ENCODE measurements at places on chromosomes 16 and 17.

DNA sequence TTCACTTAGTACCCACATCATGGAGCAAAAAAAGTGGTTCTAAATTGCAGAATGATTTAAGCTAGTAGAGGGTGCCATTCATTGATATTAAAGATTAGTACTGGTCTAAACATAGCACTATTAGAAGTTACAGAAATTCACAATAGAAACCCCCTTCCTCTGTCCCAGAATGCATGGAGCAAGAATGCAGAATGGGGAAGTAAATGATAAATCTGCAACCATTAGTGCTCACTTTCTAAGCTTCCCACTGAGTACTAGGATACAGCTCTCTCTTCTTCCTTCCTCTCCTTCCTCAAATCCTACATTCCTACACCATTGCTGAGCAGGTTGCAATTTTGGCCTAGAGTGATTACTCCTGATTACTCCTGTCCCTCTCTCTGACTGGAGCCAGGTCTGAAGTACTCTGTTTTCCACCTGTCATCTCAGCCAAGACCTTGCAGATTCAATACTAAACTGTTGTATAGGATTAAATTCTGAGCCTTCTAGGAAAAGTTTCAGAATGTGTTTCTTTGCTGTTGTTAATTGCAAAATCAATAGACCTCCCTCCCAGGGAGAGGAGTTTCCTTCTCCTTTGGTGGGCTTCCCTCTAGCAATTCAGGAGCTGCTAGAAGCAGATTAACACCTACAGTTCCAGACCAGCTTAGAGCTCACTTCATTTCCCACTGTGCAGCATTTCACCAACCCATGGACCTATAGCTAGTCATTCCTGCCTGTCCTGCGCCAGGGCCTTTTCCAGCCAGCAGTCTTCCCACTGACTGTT, 165.5 kb upstream of the TBX2 start:
- no peak for DNase-seq

GRCh38 chr17:17041018-17041521, 1.2 kb upstream of the MPRIP start:
- no peak for DNase-seq

GRCh38 chr16:46763147-46763546, 15.0 kb upstream of the MYLK3 start:
- no peak for DNase-seq

DNA sequence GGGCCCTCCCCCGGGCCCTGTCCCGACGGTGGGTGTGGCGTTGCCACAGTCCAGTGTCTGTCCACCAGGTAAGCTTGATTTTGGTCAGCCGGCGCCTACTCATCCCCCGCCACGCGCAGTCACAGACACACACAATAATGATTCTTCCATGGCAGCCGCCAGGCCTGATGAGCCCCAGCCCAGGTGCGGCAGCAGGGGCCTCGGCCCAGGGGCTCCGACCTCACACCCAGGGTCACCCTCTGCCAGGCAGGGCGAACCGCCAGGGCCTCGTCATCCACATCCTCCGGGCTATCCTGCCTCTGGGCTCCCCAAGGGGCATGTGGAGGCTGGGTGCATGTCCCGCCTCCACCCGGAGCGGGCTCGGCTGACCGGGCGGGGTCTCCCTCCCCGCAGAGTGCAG, 7.5 kb downstream of the TPSG1 start:
- no peak for DNase-seq

DNA sequence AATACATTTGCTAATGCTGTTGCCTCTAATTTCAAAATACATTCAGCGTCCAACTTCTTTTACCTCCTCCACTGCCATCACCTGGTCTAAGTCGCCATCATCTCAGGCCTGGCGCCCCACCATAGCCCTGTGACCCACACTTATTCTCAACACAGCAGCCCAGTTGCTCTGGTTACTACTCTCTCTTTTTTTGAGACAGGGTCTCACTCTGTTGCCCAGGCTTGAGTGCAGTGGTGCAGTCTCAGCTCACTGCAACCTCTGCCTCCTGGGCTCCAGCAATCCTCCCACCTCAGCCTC, 7.5 kb upstream of the NKD1 start:
- no peak for DNase-seq

DNA sequence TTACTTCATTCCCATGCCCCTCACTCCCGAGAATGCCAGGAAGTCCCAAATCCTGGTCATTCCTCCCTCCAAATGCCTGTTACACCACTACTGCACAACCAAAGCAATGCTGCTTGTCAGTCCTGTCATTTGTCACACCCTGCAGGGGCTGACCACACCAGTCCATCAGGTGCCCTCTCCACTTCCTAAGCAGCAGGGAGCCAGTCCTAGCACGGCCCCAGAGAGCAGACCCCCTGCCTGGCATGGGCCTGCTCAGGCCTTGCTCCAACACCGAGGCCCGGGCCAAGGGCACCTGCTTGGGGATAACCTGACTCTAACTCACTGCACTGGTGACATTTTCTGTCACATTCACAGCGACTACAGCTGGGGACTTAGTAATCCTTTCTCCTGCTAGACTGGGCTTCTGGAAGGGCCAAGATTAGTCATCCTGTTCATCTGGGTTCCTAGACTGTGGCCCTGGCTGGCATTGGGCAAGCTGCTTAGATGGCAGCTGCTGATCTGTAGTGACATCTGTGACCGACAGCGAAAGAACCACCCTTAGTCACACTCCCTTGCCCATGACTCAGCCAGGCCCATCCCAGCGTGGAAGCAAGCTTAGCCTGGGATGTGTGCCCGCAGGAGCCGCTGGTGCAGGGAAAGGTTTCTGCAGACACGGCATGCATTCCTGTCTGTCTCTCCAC, 5.4 kb downstream of the ALYREF start:
- no peak for DNase-seq

GRCh38 chr17:3765981-3766380, 35.0 kb downstream of the ITGAE start:
- DNase-seq: no peak

GRCh38 chr16:84712801-84713775, 13.3 kb downstream of the USP10 start:
- no peak for DNase-seq

- DNase-seq: no peak
Observed at GRCh38 chr17:52048137-52048898, 110.2 kb downstream of the CA10 start.

- DNase-seq: no peak
Observed at GRCh38 chr17:6444571-6445335, 498 bp downstream of the PIMREG start.

DNA sequence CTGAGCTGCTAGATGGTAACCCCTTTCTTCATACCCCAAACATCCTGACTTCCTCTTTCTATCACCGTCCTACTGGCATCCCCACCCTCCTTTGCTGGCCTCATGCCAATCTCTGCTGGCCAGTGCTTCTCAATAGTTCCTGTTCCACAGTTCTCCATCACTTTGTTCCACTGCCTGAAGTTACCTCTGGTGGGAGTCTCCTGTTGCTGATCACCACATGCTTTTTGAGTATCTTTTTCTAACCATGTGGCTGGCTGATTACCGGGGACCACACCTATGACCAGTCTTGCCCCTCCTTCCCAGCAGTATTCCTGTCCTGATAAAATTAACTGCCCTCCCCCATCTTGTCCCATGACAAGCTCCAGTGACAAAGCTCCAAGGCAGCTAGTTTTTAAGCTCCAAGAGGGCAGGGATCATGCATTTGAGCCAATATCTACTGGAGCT, 380.4 kb upstream of the CCL2 start:
- DNase-seq: no peak

DNA sequence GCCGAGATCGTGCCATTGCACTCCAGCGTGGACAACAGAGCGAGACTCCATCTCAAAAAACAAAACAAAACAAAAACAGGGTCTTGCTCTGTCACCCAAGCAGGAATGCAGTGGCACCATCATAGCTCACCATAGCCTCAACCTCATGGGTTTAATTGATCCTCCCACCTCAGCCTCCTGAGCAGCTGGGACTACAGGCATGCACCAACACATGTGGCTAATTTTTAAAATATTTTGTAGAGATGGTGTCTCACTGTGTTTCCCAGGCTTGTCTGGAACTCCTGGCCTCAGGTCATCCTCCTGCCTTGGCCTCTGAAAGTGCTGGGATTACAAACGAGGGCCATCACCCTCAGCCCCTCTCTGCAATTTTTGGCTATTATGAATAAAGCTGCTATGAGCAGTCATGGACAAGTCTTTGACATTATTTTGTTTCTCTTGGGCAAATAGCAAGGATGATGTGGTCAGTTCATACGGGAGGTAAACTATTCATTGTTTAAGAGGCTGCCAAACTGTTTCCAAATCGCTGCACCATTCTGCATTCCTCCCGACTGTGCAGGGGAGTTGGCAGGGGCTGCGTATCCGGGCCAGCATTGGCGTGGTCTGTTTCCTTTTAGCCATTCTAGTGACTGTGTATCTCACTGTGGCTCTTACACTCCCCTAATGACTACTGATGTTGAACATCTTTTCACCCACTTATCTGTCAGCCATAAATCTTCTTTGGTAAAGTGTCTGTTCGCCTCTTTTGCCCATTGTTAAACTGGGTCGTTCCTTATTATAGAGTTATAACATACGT, 21.1 kb downstream of the EIF4A3 start:
- DNase-seq: no peak

DNA sequence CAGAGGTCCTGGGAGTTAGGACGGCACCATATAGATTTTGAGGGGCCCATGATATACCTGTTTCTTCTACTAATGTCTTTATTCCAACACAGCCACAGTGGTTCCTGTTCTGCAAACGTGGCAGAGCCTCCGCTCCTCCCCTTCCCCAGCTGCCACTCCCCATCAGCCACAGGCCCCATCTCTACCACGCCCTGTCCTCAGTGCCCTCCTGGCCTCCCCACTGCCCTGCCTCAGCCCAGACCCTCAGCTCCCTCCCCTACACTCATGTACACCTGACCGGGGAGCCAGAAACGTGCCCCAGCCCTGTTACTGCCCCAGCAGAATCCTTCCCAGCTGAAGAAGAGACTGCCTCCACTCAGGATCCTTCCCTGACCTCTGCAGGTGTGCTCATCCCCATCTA, 11.9 kb upstream of the RBFOX3 start:
- no peak for DNase-seq

DNA sequence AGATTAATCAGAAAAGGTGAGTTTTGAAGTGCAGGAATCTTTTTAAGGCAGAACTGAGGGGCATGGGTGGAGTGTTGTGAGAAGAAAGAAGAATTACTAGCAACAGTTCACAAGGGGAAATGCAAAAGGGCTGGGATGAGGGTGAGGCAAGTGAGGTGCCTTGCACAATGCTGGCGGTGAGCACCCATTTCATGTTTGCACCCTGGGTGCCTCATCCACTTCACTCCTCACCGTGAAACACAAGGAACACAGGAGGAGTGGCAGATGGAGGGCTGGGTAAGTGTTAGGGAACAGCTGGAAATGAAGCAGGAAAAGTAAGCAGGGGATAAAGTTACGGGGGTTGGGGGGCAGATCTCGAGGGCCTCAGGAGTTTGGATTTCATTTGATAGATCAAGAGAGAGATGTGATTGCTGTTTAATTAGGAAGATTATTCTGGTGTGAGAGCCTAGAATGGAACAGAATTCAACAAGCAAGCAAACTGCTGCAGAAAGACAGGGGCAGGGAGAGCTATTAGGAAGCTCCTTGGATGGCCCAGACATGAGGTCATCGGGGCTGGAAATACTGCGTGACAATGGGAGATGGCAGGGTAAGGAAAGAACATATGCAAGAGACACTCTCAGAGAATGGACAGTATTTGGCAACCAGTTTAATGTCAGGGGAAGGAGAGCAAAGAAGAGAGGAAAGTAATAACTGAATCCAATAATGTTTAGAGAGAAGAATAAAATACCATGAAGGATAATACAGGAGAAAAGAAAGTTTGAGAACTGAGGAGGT, 8.3 kb upstream of the HEATR6 start:
- DNase-seq: no peak

DNA sequence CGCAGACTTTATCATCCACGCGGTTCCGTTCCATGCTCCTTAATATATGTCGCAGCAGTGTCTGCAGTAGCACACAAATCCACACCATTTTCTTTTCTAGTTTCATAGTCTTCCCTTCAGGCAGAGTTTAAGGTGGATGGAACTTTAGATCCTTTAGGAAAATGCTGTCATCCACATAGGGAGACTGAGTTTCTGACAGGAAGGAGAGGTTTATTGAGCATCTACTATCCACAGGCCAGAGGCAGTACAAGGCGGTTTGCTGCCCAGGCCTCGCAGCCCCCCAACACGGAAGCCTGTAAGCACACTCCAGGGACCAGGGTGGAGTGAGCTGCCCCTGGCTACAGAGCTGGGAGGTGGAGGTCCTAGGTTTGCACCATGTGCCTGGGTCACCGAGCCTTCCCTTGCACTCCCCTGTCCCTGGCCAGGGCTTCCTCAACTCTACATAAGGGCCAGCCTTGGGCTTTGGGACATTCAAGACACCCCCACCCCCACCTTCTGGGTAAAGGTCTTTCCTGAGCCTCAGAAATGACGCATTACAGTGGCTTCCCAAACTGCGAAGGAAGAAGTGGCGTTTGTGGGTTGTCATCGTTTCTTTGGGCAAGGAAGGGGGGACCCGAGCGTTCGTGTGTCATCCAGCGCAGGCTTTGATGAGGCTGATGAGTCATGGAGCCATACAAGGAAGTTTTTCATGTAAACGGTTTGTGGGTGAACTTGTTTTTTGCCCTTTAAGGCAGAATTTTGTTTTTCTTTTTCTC, 146.5 kb upstream of the PLCG2 start:
- peak; percentile 54 for DNase-seq

DNA sequence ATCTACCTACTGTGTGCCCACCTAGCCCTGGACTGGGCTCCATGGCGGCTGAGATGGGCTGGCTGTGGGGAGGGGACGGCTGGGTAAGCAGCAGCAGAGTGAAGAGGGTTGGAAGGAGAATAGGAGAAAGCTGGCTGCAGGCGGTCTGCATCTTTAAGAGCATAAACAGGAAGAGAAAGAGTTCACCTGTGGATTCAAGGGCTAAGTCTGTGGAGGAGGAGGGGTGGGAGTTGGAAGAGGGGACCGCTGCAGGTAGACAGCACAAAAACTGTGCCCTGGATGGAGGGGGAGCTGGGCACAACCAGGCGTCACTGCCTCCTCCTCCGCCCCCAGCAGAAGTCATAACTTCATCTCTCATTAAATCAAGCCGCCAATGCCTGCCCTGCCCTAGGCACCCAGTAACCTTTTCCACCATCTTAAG, 677 bp downstream of the SLC13A2 start:
- no peak for DNase-seq

GRCh38 chr16:88369447-88370008, 13.2 kb upstream of the ZNF469 start:
- DNase-seq: no peak

DNA sequence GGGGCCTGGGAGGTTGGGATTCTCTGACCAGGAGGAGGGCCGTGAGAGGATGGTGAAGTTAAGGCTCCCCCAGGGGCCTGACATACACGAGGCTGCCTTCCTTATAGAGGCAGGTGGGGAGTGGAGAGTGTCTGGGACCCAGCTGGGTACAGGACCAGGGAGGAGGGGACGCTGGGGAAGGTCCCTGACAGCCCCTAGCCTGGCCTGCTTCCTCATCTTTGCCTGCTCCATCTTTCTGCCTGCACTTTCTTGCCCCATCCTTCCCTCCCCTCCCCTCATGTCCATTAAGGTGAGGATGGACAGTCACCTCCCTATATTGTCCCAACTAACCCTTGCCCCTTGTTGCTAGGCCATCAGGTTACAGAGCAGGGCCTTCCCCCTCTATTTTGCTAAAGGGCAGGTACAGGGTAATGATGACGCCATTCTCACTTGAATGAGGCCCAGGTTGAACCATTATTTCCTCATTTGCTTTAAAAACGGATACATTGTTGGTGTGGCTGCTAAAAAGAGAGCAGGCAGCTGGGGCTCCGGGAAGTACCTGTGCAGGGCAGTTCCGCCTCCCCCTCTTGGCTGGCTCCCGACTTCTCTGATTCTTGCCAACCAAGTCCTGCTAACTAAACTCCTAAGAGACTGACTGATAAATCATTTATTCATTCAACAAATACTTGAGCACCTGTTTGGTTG, 1.3 kb downstream of the C17orf99 start:
- DNase-seq: no peak

GRCh38 chr17:58944166-58944565, 162.5 kb downstream of the TRIM37 start:
- DNase-seq: no peak
